ENCODE measurements at places on chromosomes 5 and 9.

DNA sequence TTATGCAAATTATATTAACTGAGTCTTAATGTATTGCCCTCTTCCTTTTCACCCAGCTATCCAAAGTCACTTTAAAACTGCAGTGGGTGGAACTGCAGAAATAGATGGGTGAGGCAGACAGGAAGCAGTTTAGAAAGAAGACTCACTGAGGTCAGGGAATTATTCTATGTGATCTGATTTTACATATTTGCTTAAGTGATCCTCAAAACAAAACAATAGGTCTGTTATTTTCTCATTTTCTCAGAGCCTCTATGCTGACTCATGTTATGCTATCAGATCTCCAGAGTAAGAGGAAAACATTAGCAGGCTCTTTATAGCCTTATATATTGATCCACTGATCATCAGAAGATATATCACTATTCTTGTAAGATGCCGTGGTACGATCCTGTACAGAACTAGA lies 63.5 kb downstream of the MRPS27 start:
- DNase-seq: no peak

- DNase-seq: peak; percentile 35
Observed at GRCh38 chr9:83920469-83920926, 734 bp downstream of the KIF27 start.

DNA sequence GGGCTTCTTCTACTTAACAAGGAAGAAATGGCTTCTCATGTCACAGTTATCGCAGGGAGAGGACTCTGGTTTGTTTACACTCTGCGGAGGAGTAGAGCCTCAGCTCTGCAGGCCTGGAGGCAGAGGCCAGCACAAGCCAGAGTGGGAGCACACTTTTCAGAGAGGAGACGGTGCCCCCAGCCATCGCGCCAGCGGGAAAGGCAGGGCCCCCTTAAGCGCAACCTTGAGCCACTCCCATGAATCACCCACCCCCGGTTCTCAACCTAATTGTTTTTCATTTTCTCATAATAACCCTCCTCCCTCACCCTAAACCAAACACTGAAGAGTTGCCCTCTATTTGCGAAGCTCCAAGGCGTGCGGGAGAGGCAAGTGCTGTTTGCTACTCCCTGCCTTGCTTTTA lies 208.4 kb upstream of the TBCA start:
- DNase-seq: no peak

GRCh38 chr9:128995791-128996190 lies 32.3 kb downstream of the SH3GLB2 start:
- DNase-seq: no peak

DNA sequence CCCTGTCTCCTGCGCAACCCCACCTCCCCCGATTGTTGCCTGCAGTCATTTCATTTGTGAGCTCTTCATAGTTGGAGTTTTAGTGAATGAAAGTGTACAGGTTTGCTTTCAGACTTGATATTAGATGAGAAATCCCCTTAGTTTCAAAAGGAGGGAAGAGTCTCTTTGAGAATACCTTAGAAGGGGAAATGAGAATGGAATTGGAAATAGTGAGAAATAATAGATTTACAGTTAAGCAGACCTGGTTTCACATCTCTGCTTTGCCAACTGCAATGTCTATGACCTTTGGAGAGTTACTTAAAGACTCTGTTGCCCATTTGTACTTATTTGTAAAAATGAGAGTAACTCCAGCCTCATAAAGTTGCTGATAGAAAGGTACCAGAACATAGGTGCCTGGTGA lies 120.4 kb downstream of the ZNF462 start:
- DNase-seq: no peak

DNA sequence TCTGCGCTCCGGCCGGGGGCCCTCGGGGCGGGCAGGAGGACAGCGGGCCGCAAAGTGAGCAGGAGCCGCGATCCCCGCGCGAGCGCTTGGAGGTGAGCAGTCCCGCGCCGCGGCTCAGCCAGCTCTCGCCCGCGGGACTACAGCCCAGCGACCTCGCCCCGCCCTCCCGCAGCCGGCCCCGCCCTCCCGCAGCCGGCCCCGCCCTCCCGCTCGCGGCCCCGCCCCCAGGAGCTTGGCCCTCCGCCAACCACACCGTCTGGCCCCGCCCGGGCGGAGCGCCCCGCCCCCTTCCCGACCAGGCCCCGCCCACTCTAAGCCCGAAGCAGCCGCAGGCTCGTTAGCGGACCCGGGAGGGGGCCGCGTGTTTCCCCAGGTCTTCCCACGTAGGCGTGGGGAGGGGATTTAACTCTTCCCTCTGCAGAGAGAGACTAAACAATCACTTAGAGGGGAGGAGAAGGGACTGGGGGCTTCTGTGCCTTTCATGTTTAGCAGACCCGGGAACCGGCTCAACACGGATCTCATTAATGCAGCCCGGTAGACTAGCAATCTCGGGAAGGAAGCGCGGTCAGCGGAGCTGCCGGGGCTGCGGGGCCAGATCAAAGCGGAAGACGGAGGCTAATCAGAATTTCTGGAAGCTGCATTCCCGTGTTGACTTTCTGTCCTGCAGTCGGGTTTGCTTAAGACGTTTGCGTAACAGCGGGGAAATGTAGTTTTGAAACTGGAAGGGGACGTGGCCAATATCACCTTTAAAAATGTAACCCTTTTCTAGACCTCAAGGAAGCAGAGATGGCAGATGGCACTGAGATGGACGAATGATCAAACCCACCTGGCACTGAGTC lies at the start of gene MYO10:
Gene MYO10, minus strand, starts transcription at position 139 of the 839 bp plus-strand sequence. CDS start 480 bp downstream, outside the sequence.
- peak; percentile 73 for DNase-seq

- DNase-seq: peak; percentile 4
Observed at GRCh38 chr5:77129391-77129990, 42.4 kb upstream of the ZBED3 start.

DNA sequence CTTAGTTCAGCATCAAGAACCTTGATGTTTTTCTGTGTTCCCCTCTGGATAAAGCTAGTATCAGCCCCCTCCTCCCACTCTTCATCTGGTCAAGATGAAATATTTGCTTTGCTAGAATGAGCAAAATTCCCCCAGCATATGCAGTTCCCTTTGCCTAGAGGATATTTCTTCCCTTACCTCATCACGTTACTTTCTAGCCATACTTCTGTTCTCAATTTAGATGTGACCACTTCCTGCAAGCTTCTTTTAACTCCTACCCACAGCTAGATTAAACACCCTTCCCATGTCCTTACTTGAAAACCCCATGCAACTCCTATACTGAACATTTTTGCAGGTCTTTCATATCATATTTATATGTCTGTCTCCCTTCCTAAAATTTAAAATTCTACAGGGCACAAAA lies 178.9 kb upstream of the TUSC1 start:
- peak; percentile 63 for DNase-seq

DNA sequence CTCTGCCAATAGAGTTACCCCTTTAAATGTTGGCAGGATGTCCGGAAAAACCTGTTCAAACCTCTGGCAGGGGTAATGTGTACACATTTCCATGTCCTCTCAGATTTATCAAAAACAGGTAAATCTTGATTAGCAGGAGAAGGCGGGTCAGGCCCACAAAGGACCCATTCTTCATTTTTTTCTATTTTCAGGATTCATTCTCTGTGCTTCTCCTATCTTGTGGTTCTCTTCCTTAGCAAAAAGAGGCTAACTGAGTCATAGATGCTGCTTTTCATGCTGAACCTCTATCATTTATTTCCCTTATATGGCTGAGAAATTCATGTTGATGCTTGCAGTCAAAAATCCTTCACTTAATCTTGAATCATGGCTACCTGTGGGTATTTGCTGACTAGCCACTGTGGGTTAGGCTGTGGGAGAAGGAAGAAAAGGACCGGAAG lies 112.7 kb upstream of the IQGAP2 start:
- DNase-seq: no peak

DNA sequence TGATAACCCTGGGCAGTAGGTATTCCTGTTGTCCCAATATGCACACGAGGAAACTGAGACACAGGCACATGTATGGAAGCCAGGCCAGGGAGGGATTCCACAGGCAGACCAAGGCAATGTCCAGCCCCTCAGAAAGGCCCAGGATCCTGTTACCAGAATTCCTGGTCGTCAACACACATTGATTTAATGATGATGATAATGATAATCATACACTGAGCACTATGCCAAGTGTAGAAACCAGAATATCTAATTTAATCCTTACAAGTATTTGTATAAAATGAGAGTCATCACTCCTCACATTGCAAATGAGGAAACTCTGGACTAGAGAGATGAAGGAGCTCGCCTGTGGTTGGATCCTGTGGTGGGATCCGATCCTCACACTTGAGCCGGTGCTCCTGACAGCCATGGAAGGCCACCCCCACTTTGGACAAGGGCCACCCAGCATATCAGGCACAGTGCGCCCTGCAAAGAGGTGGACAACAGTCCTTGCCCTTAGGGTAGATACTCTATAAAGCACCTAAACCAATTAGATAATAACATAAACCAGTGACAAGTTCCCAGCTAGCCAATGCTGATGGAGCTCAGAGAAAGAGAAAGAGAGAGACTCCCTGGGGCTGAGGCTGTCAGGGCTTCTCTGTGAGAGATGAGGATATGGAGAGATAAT lies 185.3 kb downstream of the SLIT3 start:
- peak; percentile 50 for DNase-seq

GRCh38 chr5:139181322-139181730 lies 16.8 kb downstream of the SIL1 start:
- DNase-seq: peak; percentile 71

GRCh38 chr9:69801989-69802388 lies 18.6 kb upstream of the CFAP95 start:
- DNase-seq: no peak

GRCh38 chr9:127132921-127133647 lies 10.6 kb upstream of the ANGPTL2 start:
- peak; percentile 56 for DNase-seq

DNA sequence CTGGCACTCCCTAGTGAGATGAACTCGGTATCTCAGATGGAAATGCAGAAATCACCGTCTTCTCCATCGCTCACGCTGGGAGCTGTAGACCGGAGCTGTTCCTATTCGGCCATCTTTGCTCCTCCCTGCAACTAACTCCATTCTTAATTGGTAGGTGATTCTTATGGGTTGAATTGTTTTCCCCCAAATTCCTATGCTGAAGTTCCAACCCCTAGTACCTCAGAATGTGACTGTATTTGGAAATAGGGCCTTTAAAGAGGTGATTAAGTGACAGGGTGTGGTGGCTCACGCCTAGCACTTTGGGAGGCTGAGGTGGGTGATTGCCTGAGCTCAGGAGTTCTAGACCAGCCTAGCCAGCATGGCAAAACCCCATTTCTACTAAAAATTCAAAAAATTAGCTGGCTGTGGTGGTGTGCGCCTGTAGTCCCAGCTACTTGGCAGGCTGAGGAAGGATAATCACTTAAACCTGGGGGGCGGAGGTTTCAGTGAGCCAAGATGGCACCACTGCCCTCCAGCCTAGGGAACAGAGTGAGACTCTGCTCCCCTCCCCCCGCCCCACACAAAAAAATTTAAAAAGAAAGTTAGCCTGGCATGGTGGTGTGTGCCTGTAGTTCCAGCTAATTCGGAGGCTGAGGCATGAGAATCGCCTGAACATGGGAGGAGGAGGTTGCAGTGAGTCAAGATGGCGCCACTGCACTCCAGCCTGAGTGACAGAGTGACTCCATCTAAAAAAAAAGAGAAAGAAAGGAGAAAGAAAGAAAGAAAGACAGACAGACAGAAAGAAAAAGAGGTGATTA lies 25.2 kb upstream of the FOCAD start:
- no peak for DNase-seq

GRCh38 chr5:179264783-179265513 lies 80.3 kb downstream of the ADAMTS2 start:
- no peak for DNase-seq

- peak; percentile 78 for DNase-seq
Observed at GRCh38 chr9:5438301-5439162, 807 bp upstream of the PLGRKT start.

GRCh38 chr9:91071184-91071990 lies 269.8 kb downstream of the SYK start:
- peak; percentile 95 for DNase-seq

DNA sequence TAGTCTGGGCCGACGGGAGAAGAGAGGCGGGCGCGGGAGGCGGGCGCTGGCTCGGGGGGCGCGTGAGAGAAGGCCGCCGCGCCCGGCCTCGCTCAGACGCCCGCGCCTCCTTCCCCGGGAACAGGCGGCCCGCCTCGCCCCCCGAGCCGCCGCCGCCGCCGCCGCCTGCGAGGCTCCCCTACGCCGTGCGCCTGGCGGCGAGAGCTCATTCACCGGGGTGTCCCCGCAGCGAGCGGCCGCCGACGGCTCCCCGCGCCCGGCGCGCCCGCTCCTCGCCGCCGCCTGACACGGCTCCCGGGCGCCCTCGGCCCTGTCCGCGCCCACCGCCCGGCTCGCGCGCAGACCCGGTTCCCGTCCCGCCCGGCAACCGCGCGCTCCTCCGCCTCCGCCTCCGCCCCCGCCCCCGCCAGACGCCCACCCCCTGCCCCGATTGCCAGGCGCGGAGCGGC lies at the start of gene GNAQ:
Gene GNAQ, minus strand, starts transcription at position 368 of the 449 bp plus-strand sequence. CDS start 576 bp downstream, outside the sequence.
- no peak for DNase-seq

- DNase-seq: peak; percentile 70
Observed at GRCh38 chr9:137445275-137445807, 4.2 kb upstream of the ENTPD8 start.

DNA sequence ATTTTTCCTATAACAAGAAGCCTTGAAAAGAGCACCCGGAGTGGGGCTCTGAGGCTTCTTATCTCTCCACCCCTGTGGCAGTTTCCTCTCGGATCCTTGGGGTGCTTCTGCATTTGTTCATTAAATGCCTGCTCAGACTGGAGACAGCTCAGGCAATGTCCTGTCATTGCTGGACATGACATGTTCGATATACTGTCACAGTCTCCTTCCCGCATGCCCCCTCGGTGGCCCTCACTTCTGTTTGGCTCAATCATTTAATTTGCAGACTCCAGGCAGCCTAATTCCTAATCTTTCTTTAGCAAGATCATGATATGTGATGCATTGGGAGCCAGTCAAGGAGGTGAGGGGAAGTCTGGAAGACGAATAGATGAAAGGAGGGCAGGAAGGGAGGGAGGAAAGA lies 37.5 kb upstream of the CPEB4 start:
- DNase-seq: no peak

- no peak for DNase-seq
Observed at GRCh38 chr5:27387535-27388073, 349.2 kb upstream of the CDH9 start.

DNA sequence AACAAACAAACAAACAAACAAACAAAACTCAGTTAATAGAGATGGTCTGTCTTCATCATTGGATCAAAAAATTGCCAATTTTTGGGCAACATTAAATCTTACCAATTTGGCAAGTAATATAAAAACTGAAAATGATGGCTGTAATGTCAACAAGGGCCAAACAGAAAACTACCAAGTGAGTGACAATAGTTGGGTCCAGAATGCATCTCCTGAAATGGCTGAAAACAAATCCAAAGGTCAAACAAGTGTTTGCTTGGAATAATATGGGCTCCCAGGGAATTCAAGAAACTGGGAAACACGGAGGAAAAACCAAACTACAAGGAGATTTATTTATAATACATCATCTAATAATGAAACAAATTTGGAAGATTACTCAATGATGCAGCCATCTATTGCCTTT lies 25.1 kb downstream of the BAAT start:
- DNase-seq: no peak

DNA sequence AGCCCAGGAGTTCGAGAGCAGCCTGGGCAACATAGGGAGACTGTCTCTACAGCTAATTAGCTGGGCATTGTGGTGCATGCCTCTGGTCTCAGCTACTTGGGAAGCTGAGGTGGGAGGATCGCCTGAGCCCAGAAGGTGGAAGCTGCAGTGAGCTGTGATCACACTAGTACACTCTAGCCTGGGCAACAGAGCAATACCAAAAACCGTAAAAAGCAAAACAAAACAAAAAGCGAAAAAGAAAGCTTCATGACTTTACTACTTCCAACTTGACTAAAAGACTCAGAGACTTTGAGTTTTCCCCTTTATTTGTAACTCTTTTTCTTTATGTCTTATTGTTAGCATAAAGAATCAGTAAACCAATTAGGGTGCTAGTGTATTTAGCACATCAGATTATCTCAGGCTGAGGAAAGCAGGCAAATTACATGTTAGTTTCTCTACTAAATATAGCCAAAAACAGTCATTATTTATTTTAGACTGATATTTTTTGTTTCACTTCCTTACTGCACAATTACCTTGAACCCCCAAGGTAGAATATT lies 5.4 kb downstream of the RAD17 start:
- no peak for DNase-seq
